PC-3 (cell line): ENCODE measurements at places on chromosomes 12 and 14. TPM values are rescaled to one million over a fixed set of nuclear protein-coding genes. Genes with fewer than 3 reads are reported as not detected.
A peak's percentile ranks its signal among the peaks of the same experiment; 100 is the strongest.

DNA sequence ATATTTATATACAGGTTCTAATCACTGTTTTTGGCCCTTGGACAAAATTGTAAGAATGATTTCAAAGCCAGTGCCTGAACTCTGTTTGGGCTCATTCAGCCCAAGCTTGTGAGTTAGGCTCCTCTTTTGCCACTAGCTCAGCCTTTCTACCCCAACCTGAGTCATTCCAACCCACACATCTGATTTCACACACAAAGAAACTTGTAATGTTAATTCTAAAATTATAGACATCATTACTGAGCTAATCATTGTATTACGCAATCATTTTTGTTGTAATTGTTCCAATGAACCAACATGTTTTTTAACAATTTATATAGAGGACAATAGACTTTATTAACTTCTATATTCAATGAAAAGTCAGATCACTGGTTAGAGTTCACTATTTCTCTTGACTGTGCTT, 441.1 kb downstream of the ETNK1 start:
- DNase-seq: no peak

GRCh38 chr12:98453492-98453891, 61.9 kb upstream of the TMPO start:
- DNase-seq: no peak

GRCh38 chr14:87754520-87755223, 238.3 kb downstream of the GALC start:
- DNase-seq: no peak

DNA sequence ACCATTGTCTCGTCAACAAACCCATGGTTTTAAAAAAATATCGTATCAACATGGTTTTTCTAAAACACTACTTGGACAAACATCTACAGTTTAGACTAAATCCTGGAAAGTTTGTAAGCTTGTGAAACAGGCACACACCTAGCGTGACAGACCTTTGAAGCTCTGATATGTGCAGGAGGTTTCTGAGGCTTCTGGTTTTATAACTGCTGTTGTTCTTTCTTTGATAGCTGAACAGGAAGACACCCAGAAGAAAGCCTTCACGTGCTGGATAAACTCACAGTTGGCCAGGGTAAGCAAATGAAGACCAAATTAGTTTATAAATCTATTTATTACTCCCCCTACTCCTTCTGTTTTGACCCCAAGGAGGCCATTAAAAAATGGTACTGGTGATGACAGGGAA, 87.6 kb downstream of the SYNE2 start:
- no peak for DNase-seq

DNA sequence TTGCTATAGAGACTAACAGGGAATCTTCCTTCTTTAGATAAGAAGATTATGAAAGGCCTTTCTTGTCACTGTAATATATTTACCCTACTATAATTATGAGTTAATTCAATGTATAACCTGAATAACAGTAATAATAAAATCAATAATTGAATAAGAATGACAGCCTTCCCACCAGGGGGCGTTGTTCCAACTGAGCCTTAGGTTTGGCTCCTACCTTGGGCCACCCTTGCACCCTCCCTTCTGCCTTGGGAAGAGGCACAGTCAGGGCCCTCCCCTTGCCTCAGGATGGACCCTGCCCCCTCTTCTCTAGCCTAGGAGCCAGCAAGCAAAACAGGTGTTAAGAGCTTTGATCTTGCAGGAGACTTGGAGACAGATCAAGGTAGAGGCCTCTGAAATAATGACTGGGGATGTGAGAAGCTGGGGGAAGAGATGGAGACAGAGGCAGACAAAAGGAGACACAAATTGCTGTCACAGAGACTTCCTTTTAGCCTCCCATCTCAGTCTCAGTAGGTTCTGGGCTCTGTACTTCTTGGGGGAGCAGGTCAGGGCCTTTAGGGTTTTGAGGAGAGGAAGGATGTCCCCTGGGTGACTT, 40.1 kb upstream of the CISTR start:
- peak; percentile 37 for DNase-seq

DNA sequence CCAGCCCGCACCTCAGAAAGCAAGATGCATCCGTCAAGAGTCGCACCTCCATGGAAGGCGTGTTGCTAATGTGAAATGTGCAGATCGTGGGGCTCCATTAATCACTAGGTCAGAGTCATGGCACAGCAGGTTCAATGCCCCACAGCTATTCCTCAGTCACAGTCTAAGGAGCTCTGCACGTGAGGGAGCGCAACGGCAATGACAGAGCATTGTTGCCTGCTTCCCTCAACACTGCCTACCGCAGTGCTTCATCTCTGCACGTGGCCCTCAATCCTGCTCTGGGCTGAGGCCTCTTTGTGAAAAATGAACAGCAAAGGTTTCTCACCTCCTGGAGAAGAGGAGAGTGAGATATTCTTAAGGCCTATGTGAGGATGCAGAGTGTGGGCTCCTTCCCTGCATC, 995.2 kb upstream of the TMEM132C start:
- no peak for DNase-seq

The IL23A gene
- 17.5 and 18.2 TPM in 2 replicates for total RNA-seq

The REP15 gene
- 1.6 and 2.4 TPM in 2 replicates for total RNA-seq

The PSMA3 gene
- total RNA-seq: 669 and 700 TPM in 2 replicates

The ATP2A2 gene
- total RNA-seq: 174 and 211 TPM in 2 replicates

The TNS2 gene
- 13.1 and 30.3 TPM in 2 replicates for total RNA-seq
